HCT116 (cell line): ENCODE measurements at places on chromosomes 3 and 15.
A peak's percentile ranks its signal among the peaks of the same experiment; 100 is the strongest.

GRCh38 chr3:171813897-171814460 is 3.7 kb upstream of the PLD1 start:
- DNase-seq: no peak

- no peak for DNase-seq
Observed at GRCh38 chr3:143122608-143123352, 3.2 kb downstream of the CHST2 start.

- DNase-seq: no peak
Observed at GRCh38 chr3:157398598-157398997, 38.1 kb upstream of the PTX3 start.

- no peak for DNase-seq
Observed at GRCh38 chr15:36926427-36926825, 173.9 kb downstream of the MEIS2 start.

GRCh38 chr3:141218926-141219325 is 12.7 kb upstream of the PXYLP1 start:
- no peak for DNase-seq

DNA sequence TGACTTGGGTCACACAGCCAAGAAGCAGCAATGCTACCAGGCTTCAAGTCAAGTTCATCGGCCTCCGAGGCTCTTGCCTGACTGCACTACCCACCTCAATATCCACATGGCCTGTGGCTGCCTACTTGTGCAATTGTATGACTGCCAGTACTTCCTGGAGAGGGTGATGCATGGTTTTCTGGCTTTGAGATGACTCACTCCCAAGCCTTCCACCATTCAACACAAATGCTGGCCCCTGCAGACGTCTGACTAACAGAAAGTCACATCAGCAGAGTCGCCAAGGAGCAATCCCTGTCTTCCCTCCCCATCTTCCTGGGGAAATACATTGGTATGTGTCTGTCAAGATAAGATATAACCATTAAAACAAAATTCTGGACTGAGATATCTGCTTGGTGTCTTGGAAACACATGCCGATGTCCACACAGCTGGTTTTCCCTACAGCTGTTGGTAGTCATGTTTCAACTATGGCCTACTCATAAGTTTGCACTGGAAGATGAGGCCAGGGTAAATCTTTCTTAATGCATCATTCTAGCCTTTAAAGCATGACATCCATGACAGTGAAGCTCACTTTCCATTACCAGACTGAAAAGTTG is 79.6 kb upstream of the SPATA12 start:
- peak; percentile 68 for DNase-seq

DNA sequence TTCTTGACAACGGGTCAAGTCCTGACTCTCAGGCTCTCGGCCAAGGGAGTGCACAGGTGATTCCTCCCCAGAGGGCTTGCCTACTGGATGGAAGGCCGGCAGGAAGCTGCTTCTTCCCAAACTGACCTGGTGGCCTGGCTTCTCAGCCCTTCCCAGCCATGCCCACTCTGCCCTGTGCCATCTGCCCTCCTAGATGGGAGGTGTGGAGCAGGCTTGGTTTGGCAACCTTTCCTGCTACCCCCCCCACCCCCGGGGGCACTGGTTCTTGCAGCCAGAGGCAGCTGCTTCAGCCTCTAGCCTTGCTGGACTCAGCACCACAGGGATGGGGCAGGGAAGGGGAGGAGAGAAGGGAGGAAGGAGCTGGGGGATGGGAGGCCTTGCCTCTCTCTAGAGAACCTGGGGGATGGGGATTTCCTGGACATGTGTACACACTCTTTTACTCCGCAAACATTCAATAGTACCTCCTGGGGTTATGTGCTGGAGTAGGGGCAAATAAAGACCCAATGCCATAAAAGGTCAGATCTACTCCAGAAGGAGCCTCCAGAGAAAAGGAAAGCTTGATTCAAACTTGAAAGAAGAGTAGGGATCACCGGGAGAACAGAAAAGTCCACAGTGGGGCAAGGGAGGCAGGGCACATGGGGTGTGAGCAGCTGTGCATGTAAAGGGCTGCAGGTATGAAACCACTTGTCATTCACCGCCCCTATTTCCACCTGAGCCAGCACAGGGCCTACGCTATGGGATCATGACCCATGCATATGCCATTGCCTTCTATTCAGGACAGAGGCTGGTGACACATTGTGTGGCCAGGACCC is 4.2 kb upstream of the DAPK2 start:
- DNase-seq: no peak

GRCh38 chr3:88611826-88612326 is 462.1 kb downstream of the C3orf38 start:
- DNase-seq: no peak

DNA sequence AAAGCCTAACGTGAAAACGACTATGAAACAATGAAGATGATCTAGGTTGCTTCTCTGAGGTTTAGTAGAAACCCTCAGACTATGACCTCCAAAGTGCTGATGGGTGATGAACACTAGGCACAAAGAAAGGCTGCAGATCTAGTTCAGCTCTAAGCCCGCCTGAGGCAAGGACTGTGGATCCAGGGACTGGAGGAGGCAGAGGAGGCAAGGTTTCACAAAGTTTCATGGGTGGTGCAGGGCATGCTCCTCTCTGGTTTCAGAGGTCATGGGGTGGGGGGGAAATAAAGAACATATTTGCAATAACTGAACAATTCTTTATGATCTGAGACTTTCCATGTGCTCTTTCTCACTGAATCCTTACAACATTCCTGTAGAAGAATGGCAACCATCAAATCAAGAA is 679.2 kb downstream of the NTRK3 start:
- DNase-seq: no peak

GRCh38 chr3:127056281-127056680 is 73.4 kb downstream of the PLXNA1 start:
- no peak for DNase-seq

DNA sequence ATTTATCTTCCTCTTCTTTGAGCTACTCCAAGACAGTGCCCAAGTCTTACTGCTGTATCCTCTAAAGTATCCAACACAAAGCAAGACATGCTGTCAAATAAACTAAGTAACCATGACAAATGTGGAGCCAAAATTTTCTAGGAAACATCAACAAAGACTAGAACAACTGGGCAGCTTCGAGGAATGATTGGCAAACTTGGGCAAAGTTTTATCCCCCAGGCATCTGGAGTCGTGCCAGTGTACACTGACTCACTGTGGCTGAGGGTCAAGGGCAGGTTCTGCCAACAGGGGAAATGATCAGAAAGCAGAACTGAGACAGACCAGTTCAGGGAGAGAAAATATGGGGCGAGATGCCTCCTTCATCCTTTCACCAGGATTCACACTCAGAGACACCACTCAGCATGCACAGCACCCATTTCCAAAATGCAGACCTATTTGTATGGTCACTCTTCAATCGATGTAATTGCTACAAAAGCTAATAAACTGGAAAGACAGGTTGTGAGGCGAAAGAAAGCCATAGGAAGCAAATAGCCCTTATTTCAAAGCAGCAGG is 65.8 kb downstream of the MB21D2 start:
- DNase-seq: peak; percentile 69

DNA sequence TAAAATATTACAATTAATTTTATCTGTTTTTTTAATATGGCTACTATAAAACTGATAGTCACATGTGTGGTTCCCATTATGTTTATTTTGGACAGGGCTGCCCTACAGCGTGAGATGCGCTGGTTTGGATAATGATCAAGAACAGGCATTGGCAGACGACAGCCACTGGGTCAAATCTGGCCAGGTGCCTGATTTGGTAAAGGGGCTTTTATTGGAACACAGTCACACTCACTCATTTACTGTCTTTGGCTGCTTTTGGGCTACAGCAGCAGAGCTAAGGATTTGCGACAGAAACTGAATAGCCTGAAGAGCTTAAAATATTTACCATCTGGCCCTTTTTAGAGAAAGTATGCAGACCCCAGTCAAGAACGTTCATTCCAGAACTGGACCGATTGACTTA is 724.2 kb upstream of the CFAP20DC start:
- DNase-seq: no peak

DNA sequence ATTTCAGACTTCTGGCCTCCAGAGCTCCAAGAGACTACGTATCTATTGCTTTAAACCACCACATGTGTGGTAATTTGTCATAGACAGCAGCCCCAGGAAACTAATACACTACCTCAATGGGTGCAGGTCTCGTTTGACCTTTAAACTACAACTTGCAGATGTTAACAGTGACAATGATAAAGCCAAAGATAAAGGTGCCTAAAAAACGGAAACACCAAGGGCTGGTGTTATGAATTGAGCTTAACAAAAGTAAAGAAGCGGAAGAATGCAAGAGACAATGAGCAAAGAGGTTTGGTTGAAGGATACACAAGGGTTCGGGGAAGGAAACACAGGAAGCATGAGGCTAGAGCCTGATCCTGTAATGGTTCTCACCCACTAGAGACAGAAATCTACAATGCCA is 50.8 kb downstream of the RFTN1 start:
- no peak for DNase-seq

DNA sequence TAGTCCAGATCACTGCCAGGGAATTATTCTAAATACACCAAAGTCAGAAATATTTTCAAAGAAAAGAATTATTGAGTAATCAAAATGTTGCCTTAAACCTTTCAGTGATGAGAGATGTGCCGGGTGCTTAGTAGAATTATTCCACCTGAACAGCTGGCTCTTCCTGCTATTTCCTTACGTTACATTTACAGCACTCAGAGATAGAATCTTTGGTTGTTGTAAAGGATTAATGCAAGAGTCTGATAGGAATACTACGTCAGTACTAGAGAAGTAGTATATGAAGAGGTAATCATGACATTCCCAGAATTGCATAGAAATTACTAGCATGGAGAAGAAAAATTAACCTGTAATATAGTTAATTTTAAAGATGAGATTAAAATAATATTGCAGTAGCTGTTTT is 50.9 kb upstream of the ZDHHC23 start:
- no peak for DNase-seq

- no peak for DNase-seq
Observed at GRCh38 chr15:80494351-80494751, 90.2 kb downstream of the ARNT2 start.

DNA sequence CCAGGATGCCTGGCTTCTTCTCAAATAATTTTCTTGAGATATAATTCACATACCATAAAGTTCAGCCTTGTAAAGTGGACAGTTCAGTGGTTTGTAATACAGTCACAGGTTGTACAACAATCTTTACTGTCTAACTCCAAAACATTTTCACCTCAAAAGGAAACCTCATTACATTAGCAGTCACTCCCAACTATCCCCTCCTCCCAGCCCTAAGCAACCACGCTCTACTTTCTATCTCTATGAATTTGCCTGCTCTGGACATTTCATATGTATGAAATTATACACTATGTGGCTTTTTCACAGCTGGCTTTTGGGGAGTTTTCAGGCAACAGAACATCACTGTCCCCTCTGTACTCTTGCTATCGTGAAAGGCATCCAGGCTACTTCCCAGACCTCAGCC is 17.5 kb downstream of the TGM5 start:
- DNase-seq: no peak

DNA sequence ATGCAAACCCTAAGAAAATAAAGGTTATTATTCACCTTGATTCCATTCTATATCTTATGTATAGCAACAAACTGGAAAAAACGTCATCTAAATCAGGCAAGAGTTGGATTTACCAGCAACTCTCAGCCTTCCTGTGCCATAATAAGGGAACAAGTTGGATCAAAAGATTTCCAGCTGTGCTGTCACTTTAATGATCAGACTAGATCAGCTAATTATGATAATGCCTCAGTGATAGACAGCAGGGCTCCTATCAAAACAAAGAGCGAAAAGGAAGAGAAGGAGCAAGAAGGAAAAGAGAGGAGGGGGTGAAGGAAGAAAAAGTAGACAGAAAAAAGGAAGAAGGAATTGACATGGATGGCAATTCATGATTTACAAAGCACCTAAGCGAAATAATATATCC is 36.7 kb upstream of the BCL6 start:
- DNase-seq: no peak

DNA sequence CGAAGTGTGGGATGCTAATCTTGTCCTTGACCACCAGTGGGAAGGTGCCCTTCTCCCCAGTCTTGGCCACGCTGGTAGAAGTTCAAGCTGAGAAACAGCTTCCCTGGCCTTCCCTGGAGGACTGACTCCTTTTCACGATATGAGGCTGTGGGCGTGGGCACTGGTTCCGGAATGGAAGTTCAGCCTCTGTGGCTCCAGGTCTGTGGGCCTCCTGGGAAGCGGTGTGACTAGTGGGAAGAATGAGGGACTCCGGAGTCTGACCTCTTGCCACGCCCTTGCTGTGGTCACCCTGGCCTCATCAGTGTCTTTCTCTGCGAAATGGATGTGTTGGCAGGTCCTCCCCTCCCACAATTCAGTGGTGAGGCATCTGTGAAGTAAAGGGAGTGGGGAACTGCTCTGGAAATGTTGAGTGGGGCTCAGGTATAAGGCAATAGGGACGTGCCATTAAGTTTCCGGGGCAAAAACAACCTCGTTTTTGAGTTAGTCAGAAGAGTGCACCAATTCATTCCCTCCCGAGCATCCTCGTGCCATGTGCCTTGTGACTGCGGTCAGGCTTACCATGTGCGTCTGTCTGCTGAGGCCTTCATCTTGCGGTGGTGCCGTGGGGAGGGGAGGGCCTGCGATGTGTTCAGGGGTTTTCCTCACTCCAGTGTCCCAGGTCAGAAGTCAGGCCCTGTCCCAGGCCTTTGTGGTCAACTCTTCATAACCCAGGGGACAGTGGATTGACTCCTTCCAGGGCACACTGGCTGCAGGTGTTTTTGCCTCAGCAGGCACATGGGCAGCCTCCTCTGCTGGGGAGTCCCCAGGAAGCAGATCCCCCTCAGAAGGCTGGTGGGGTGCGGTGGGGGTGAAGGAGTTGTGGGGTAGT is 11.8 kb upstream of the SEC13 start:
- DNase-seq: no peak

GRCh38 chr3:48400824-48401433 is 28.9 kb downstream of the FBXW12 start:
- peak; percentile 69 for DNase-seq
